ENCODE measurements at places on chromosomes 5 and 9.

DNA sequence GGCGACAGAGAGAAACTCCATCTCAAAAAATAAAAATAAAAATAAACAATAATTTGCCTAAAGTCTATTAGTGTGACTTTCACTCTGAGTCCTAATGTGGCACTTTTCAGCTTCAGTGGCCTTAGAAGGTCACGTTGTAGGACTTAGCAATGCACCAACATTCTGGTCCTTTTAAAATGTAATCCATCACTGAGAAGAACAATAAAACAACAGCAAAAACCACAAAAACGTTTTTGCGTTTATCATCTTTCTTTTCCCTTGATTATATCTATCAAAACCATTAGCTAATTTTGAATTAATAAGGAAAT is 190.1 kb upstream of the ZNF608 start:
- DNase-seq, result no peak

DNA sequence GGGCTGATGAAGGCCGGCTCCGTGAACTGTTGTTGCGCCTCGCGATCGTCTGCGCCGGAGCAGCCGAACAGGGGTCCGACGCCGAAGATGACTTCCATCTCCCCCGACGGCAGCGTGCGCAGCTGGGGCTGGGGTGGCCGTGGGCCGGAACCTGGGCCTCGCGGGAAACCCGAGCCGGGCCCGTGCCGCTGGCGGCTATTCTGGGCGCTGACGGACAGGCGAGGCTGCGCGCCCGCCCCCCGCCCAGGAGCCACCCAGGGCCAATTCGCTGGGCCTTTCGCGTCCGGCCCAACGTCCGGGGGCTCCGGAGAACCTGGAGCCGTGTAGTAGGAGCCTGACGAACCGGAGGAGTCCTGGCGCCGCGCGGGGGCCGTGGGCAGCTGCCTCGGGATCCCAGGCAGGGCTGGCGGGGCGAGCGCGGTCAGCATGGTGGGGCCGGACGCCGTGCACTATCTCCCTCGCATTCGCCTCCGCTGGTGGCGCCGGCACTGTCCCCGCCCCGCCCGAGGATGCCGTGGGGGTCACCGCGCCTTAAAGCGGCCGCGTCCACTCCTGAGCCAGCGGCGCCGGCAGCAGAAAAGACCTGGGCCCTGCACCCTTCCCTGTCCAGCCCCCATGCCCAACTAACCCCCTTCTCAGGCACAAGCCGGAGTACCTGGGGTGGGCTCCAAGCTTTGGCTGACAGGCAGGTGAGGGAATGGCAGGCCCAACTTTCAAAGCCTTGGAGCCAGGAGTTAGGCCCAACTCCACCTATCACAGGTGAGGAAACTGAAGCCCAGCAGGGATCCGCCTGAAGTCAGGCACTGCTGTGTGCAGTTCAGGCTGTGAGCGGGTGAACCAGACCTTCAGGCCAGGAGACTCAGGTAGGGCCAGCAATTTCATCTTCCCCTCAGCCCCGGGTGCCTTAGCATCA is at the start of gene PROB1:
Gene PROB1 (minus strand): TSS at position 451 of the 913 bp plus-strand sequence. CDS start 23 bp downstream, at position 428.
- no peak for DNase-seq

GRCh38 chr5:149387081-149387631 is 8.1 kb upstream of the IL17B start:
- DNase-seq, result no peak

- no peak for DNase-seq
Observed at GRCh38 chr5:145479857-145480256, 355.3 kb downstream of the PRELID2 start.

DNA sequence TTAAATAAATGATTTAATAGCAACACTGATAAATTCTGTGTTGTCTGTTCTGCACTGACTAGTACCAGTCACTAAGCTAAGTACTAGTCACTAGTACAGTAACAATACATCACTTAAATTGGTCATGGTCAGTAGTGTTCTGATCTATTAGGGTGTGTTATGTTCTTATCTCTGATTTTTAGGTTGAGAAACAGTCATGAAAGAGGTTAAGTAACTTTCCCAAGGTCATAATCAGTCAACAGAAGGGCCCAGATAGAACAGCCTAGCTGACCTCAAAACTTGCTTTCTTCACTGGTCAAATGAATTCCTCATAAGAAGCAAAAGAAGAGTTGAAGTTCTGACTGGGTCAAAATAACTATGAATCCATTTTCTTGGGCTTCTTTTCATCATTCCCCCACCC is 1492.7 kb downstream of the MAT2B start:
- no peak for DNase-seq

DNA sequence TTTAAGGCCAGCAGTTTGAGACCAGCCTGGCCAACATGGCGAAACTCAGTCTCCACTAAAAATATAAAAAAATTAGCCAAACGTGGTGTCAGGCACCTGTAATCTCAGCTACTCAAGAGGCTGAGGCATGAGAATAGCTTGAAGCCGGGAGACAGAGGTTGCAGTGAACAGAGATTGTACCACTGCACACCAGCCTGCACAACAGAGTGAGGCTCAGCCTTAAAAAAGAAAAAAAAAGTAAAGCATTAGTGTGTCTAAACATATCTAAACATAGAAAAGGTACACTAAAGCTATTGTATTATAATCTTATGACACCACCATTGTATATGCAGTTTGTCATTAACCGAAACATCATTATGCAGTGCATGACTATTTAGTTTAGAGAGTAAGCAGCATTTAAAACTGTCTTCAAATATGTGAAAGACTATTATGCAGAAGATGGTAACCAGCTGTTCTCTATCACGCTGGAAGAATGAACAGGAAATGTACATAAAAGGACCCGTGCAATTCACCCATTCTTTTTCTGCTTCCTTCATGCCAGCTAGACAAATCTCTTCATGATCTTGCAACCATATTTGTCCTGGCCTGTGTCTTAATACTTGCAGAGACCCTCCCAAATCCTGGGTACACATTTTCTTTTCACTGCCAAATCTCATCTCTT is 58.6 kb downstream of the ITGA1 start:
- DNase-seq, result no peak

DNA sequence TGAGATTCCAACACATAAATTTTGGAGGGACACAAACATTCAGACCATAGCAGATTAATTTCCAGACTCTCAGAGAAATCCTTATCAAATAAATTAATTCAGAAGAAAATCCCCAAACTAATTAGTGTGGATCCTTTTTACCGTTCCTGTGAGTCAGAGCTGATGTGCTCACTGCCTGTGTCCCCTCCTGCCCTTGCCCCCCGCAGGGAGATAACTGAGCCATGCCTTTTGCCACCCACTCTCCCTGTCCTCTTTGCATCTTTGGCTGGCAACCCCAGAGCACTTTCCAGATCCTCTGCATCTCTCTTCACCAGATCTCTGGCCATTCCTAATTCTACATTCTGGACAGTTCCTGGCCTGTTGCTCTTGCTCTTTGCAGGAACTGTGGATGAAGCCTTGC is 135.4 kb upstream of the MAP1B start:
- no peak for DNase-seq

GRCh38 chr9:83473488-83473971 is 64.7 kb downstream of the FRMD3 start:
- no peak for DNase-seq

- DNase-seq, result no peak
Observed at GRCh38 chr5:175855041-175855720, 16.2 kb upstream of the CPLX2 start.

GRCh38 chr5:35694481-35694880 is 76.8 kb downstream of the SPEF2 start:
- DNase-seq, result no peak

DNA sequence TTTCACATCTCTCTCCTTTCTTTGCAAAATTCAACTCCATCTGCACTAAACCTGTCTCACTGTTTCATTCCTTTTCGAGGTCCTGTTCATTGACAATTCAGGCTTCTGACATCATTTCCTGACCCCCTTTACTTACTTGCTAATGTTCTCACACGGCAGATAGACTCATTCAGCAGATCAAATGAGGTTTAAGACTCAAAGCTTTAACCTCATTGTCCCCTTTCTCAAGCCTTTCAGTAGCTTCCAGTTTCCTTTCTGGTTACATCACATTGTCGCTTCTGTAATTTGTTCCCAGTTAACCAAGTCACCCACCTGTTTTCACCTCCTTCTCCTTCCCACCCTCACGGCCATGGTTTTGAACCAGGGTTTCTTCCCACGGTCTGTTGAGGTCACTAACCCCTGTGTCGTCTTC is 143.4 kb upstream of the OTULINL start:
- no peak for DNase-seq

DNA sequence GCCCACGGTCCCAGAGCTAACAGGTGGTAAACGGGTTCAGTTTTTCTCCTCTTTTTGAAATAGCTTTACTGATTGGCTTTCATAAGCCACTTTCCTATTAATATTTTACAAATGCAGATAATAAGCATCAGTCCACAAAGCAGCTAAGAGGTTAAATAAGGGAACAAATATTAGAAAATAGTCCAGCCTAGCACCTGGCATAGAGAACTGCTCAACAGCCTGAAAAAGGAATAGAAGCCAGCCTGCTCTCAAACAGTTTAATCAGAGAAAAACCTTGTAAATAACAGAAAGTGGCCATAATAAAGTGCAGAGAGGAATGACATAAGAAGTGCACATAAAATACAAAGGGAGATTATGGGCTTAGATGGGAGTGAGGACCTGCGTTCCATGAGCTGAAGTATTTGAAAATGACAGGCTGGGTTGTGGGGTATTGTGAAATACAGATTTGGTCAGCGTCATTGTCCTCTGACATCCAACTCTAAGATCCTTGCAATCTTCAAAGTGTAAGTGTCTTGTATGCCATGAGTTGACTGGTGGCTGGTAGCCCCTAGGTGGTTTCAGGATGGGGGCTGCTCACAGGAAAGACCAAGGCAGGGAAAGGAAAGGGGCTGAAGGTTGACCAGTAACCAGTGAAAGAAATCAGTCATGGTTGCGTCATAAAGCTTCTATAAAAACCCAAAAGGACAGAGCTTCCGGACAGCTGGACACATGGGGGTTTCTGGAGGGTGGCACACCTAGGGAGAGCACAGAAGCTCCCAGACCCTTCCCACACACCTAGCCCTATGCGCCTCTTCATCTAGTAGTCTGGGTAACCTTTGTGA is 32.4 kb downstream of the MYO10 start:
- no peak for DNase-seq

DNA sequence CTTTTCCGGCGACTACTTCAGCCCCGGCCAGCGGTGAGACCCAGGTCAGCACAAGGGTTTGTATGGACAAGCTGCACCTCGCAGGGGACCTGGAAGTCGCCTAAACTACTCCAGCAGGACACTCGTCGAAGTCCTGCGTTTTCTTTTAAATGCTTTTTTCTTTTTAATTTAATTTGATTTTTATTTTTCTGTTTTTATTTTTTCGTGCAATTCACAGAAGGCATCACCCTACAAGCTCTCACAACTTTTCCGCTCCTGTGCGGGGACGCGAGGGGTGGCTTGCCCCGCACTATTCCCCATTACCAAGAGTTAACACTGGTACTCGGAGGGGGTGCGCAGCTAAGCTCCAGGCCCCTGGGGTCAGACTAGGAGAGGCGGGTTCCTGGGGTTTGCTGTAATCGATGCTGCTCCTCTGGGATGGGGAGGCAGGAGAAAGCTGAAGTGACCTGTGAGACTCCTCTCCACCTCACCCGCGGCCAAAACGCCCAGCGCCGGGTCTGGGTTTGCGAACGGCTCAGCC is 1.3 kb downstream of the EDIL3 start:
- DNase-seq, result no peak

DNA sequence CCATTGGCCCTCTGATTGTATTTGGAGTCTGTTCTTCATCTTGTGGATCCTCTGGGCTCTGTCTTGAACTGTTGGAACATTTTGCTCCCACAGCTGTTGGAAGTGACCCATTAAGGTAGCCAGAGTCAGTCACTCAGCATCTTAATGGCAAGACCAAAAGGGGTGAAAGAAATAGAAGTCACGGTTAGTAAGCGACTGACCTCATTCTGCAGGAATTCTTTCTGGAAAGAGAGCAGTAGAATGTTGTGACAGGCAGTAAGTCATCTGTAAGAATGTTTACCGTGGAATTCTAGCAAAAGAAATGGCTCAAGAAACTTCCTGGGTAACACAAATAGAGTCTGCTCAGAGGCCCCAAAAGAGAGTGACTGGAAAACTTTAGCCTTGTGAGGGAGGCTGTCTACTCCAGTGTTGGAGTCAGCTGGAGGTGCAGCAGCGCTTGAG is 28.6 kb upstream of the TNC start:
- DNase-seq, result no peak

- no peak for DNase-seq
Observed at GRCh38 chr5:16863469-16863946, 72.6 kb downstream of the MYO10 start.

- DNase-seq, result no peak
Observed at GRCh38 chr9:4106760-4107143, 193.1 kb downstream of the GLIS3 start.

- no peak for DNase-seq
Observed at GRCh38 chr5:131814990-131815389, 18.2 kb upstream of the FNIP1 start.

DNA sequence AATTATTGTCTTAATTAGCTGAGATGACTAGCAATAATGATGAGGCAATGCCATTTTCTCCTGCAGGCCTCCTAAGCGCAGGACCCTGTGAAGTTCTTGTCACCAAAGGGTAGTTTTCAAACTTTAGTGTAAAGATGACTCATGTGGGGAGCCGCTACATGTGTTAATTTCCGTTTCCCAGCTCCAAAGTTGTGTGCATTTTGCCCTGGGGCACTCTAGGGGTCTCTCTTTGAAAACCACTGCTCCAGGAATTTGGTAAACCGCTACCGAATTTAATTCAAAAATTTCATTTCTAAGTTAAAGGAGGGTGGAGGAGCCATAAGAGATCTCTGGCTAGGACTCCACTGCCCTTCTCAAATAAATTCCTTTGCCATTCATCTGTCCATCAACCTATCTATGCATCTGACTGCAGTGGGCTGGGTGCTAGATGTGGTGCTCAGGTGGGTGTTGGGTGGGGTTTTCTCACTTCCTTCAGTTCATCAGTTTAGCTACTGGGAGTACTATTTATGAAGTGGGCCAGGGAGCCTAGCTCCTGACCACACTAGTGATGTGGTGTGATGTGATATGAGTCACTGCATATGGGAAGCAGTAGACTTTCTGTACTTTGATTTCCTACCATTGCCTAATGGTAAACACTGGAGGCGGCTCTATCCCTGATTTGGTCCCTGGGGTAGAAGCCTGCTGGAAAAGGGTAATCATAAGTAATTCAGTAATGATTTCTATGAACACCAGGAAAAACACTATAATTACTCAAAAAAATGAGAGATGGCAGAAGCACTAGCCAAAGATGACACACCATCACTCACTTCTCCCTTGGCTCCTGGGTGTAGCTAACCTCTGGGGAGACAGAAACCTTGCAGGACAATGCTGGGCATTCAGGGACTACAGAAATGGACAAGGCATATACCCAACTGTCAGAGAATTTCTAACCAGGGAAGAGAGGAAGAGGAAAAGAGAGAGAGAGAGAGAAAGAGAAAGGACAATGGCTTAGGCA is 4.0 kb upstream of the ZSWIM6 start:
- no peak for DNase-seq

GRCh38 chr9:84538879-84539278 is 130.7 kb upstream of the NTRK2 start:
- DNase-seq, result no peak

- DNase-seq, result no peak
Observed at GRCh38 chr9:107174441-107174840, 108.6 kb upstream of the RAD23B start.

GRCh38 chr9:37839496-37840461 is 39.2 kb downstream of the DCAF10 start:
- no peak for DNase-seq

DNA sequence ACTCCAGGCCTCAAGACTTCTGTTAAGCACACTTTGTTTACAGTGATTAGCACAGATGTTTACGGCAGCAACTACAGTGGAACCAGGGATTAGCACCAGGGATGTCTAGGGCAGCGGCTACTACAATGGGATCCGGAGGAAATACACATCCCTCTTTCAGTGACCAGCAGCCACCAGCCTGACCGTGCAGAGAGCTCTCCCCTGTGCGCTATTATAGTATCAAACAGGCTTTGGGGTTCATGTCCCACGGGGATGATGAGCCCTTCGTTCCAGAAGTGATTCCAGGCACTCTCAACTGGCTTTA is 21.5 kb downstream of the GFPT2 start:
- no peak for DNase-seq

Measured in stimulated activated CD8-positive, alpha-beta memory T cell treated with anti-CD3 and anti-CD28 coated beads, Interleukin-4, amount 100 ng/mL, for 1 hour (primary cell).